ENCODE measurements at places on chromosomes 7 and 10.

DNA sequence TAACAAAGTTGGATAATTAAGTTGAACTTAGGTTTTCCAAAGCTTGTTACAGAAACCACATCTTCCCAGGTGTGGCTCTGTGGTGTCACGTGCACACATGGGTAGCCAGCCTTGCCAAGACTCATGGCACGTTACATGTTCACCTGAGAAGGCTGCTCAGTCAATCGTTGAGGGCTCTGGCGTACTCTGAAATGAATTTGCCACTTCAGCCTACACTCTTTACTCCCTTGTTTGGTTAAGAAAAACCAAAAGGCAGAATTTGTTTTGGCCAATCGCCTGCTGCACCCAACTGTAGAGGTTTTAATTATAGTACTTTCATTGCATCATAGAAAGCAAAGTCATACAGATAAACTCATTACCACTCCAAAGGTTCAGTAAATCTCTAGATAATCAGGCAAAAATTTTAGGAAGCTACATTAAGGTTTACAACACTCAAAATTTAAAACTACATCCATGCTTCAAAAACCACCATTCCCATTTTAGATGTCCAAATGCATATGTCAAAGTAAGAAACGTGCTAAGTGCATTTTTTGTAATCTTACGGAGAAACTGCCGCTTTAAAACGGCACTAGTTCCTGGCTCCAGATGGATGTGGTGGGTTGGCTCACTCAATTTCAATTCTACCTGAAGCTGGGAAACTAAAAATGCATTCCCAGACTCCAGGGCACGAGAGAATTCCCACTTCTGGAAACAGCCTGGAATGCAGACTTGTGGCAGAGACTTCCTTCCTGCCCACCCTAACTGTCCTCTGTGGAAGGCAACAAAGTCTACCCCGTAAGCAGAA lies 88.4 kb downstream of the DIP2C start:
- DNase-seq, result no peak

DNA sequence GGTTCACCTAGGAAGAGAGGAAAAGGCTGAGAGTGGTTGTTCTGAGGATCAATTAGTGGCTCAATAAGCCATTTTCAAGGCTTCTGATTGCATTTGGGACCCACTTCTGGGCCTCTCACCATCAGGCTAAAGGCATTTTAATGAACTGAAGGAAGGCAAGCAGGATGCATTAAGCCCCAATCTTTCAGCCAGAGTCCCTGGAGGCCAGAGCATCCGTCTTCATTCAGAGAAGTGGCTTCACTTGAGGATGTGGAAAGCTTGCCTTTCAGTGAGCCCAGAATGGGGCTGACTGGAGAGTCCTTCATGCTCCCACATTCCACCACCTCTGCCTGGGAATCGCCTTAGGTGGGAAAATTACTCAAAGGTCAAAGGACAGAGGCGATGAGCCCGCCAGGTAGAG lies 41.8 kb downstream of the COL17A1 start:
- no peak for DNase-seq

GRCh38 chr10:128161031-128161430 lies 34.8 kb upstream of the MKI67 start:
- DNase-seq, result no peak

GRCh38 chr10:90089719-90090118 lies 388.3 kb downstream of the KIF20B start:
- DNase-seq, result no peak

DNA sequence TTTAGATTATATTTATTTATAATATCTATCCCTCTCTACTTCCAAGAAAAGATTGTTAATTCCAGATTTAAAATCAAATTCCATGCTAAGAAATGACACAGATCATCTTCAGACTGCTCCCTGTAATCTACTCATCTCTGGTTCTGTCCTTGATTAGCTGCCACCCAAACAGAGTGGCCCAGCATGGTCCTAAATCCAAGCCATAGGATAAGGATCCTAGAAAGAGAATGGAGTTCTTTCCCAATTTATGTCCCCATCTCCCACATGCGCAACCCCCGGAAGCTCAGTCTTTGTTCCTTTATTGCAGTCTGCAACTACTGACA lies 23.4 kb upstream of the HDAC9 start:
- no peak for DNase-seq

DNA sequence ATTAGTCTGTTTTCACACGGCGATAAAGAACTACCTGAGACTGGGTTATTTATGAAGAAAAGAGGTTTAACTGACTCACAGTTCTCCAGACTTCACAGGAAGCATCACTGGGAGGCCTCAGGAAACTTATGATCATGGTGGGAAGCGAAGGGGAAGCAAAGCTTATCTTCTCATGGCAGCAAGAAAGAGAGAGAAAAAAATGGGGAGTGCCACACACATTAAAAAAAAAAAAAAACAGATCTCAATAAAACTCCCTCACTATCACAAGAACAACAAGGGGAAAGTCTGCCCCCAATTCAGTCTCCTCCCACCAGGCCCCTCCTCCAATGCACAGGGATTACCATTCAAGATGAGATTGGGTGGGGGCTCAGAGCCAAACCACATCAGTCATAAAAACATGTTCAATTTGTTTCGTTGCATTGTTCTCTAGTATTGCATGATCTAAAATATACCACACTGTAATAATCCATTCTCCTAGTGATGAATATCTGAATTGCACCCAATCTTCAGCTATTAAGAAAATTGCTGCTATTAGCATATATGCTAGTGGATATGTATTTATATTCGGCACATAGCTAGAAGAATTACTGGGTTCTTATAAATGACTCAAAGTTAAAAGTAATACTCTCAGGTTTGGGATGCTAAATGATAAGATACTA lies 328.9 kb upstream of the KCND2 start:
- DNase-seq, result no peak

DNA sequence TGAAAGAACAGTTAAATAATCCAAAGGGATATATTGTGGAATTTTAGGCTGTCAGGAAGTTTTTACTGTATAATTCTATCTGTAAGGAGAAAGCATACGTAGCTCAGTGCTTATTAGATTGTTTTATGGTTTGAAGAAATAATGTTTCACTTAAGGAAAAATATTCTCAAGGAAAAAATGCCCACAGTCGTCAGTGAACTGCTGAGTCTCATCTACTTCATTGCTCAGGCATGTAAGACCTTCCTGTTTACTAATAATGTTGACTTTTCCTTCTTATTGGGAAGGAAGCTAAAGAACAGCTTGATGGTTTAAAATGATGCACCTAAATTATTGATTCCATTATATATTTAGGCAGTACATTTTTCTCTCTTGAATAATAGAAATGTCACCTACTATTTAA lies 304.2 kb downstream of the SDK1 start:
- no peak for DNase-seq

- no peak for DNase-seq
These were observed 34.3 kb downstream of the SNX8 start for GRCh38 chr7:2279896-2280295.

GRCh38 chr7:23220690-23221305 lies 25.8 kb upstream of the GPNMB start:
- no peak for DNase-seq

- peak; percentile 23 for DNase-seq
These were observed 455 bp downstream of the CUL2 start for GRCh38 chr10:35089611-35090161.

DNA sequence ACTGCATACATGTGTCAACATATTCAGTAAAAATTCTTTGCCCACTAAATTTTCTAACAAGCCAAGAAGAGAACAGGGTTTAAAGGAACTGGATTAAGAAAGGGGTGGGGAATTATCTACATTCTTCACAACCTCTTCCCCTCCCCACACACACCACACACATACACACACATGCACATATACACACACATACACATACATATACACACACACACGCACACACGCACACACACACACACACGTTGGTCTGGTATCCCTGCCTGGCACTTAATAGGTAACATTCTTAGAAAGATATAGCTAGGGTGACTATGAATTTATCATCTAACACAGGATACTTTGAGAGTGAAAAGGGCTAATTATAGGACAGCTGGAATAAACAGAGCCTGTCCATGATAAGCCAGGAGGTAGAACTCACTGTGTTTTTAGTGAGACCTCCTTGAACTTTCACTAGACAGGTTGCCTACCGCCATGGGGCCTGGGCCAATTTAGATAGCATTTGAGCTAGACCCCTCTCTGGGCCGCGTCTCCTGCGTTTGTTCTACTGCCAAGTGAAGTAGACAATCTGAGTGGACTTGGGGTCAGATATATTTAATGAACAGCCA lies 33.1 kb upstream of the EPC1 start:
- DNase-seq, result no peak

DNA sequence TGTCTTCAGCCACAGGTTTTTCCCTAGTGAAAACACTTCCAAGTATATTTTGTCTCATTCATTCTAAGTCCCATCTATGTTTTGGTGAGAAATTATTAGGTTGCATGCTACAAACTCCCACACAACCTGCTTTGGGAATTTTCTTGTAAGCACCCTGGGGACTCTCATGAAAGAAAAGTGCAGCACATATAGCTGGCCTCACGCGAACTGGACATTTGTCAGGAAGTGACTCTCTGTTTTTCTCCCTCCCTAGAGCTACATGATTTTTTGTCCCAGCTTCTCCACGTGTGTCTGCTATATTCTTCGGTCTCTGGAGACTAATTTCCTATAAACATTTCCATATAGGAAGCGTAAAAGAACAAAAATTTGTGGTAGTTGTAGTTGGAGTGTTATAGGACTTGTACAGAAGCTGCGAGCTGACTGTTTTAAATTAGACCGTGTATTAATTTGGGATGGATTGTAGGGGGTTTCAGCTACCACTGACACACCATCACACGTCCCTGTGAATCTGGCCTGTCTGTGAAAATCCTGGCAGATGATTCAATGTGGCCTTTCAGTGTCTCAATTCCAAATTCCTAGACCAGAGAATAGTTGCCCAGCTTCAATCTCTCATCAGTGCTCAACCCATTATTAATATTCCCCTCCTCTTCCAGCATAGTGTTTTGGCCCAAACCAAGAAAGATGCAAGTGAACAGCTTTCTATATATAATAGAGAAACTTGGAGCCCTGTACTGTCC lies 40.2 kb downstream of the ARL4A start:
- no peak for DNase-seq

DNA sequence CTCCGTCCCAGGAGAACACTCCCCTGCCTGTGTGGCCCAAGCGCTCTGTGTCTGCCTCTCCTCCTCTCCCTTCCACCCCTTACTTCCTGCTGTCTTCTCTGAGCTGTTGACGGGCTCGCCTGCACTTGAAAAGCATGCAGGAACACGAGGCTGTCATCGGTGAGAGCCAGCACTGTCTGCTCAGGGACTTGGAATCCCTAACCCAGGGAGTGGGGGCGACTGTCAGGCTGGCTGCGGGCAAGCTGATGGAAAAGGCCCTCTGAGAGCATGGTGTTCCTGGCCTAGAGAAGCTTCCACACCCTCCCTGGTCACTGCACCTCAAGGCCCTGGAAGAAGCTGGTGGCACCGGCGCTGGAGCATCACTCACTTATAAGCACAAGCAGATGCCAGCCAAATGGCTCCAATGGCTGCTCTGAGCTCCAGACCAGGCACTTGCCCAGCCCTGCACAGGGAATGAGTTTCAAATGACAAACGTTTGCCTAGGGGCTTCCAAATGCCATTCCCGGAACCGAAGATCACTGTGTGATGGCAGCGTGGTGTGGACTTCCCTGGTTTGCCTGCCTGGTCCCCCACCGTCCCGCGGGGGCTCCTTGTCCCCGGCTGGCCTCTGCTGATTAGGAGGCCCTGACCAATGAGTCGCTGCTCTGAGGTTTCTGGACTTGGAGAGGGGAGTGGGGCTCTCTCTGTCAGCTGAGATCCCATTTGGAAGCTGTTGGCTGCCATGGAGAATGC lies 56.7 kb upstream of the EBF3 start:
- DNase-seq, result no peak

GRCh38 chr10:6530966-6531365 lies 49.1 kb downstream of the PRKCQ start:
- no peak for DNase-seq

DNA sequence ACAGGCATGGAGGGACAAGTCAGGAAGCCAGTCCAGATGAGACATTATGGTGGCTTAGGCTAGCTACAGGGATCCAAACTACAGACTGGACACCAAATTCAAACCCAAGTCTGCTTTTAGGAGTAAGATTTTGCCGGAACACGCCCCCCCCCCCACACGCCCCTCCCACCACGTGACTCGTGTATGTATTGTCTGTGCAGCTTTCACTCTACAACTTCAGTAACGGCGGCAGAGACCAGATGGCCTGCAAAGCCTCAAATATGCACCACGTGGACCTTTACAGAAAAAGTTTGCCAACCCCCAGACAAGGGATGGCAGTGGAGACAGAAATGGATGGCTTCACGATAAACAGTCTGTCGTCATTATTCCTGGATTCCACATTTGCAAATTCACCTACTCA lies 14.5 kb downstream of the HIPK2 start:
- DNase-seq, result no peak

DNA sequence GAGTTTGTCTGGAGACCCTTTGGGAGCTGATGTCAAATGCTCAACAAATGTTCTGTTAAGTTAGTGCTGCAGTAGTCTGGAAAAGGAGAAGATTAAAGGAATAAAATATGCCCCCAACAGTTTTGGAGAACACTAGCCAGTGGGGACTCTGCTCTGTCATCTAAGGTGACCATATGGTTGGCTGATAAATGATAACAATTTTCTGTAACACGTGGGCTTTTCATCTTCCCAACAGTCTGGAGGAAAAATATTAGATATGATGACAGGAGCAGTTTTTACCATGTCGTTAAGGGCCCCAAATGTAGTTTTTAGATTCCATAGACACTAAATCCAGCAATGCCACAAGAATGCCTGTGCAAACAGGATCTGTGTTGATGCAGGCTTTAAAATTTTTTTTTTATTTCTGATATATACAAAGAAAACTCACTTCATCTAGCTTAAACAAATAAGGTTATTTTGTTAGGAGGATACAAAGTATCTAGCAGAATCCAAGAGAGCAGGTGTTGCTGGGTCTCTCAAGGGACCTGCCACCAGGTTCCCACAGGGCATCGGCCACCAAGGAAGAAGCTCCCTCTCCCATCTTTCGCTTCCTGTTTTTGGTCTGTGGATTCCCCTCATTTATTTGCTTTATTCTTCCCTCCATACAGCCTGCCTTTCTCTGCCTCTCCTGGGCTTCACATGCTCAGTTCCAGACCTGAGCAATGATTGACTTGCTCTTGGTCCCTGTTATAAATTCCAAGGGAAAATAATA lies 6.2 kb upstream of the CFAP58 start:
- no peak for DNase-seq

- no peak for DNase-seq
These were observed 9.2 kb upstream of the MRLN start for GRCh38 chr10:59762505-59762904.

- DNase-seq, result peak; percentile 26
These were observed 2.0 kb downstream of the GFRA1 start for GRCh38 chr10:116270771-116271592.

DNA sequence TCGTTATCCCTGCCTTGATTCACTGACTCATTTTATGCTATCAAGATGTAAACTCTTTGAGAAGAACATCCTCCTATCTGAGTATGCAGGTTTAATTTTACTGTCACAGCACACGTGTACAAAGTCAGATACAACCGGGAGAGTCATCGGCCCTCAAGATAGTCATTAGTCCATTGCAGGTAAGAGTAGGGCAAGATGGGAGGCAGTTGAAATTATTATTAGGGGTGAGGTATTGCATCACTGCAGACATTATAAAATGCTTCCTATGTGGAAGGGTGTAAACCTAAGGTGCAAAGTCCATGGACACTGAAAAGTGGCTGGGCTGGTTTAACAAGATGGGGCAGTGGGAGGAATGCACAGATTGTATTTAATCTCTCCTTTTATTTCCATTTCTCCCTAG lies 113.7 kb downstream of the ARL4A start:
- DNase-seq, result no peak

- DNase-seq, result no peak
These were observed 15.4 kb upstream of the CDK6 start for GRCh38 chr7:92851732-92852131.
